Gastroesophageal sphincter (tissue), 4 donors: ENCODE measurements at places on chromosomes 1 and 21. TPM values are rescaled to one million over a fixed set of nuclear protein-coding genes. Genes with fewer than 3 reads are reported as not detected.

DNA sequence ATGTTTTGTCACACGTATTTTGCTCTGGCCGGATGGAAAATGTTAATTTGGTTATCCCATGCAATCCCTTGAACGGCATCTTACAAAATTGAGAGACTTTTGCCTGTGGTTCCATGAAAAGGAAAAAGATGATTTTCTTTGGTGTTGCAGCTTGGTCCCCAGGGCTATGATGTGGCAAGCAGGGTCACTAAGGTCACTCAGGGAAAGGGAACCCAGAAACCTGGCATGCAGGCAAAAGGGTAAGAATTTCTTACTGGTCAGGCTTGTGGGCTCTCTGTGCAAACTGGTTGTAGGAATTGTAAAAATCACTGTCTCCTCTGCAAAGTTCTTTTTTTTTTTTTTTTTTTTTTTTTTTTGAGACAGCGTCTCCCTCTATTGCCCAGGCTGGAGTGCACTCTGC lies 48.4 kb upstream of the NBPF3 start:
- no peak for ATAC-seq

- no peak for ATAC-seq
These were observed 78.9 kb upstream of the CAMK1G start for GRCh38 chr1:209504571-209504970.

DNA sequence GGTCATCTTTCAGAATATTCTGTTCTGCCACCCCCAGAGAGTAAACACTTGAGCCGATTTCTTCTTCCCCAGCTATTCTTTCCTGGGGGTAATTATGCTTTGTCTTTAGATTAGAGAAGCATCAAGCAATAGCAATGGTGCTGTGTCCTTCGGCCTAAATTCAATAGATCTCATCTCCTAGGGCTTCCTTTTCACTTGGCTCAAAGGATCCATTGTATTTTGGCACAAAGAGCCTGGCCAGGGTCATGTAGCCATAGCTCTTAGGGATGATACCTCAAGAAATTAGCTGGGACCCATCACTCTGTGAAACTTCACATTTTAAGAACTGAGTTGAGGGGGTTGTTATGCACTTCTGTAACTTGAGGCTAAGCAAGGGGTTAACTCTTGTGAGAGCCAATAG lies 27.0 kb downstream of the MRPS6 start:
- ATAC-seq, result no peak

DNA sequence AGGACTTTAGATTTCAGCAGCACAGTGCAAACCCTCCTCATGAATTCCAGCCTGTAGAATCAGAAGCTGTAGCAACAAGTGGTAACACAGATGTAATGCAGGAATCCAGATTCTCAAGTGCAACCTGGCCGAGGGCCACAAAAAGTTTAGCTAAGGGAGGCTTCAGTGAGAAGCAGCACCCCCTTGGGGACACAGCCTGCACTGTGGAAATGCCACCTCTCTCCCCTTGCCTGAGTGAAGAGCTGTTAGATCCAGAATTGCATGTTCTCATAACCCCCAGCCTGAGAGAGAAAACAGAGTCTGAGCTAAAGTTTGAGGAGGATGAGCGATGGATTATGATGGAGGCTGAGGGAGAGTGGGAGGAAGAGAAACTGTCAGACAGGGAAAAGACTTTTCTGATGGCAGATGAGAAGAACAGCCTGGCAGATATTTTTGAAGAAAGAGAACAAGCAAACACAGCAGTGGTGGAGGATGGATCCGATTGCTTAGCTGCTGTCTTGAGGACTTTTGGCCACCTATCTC lies 80.5 kb upstream of the BMP8A start:
- peak; percentile 17 for ATAC-seq

- no peak for ATAC-seq
These were observed 36.0 kb upstream of the GUCA2B start for GRCh38 chr1:42117214-42117613.

DNA sequence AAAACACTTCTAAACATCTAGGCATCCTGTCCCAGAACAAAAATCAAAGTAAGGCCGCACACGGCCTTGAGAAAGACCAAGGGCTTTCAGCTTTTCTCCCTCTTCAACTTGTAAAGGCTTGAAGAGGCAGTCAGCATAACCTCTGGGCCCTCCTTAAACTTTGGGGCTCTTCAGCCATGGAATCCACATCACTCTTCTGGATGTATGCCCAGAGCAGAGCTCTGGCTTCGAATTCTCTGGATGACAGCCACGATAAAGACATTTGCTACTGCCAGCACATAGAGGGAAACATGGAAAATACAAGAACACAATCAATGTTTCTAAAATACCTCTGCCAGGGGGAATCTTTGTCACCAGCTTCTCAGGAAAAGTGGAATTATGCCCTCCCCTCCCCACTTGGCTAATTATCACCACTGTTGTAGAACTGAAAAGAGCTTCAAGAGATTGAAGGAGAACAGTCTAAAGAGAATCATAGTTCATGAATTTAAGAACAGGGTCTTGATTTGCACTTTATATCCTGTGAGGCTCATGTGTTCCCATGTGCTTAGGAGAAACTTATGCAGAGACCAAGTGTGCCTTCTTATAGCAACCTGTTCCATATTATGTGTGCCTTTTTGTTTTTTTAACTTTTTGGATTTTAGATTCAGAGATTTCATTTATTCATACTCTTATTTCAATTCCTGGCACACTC lies 39.0 kb upstream of the DPT start:
- peak; percentile 59 for ATAC-seq

GRCh38 chr1:225733254-225733653 lies 44.4 kb upstream of the SRP9 start:
- ATAC-seq, result no peak

DNA sequence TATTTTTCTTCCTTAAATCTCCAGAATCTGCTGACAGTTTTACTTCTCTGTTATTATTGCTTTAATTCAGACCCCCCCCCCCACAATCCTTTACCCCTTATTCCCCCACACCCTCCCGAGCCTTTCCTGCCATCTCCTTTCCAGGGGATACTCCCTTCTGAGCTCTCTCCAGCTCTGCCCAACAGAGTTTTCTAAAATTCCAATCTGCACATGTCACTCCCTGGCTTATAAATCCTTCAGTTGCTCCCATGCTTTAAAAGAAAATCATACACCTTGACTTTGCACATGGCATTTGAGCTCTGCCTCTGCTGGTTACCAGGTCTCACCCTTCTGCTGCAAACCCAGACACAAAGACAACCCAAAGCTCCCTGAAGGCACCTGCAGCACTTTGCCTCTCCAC lies 11.7 kb upstream of the EPS8L3 start:
- ATAC-seq, result no peak

DNA sequence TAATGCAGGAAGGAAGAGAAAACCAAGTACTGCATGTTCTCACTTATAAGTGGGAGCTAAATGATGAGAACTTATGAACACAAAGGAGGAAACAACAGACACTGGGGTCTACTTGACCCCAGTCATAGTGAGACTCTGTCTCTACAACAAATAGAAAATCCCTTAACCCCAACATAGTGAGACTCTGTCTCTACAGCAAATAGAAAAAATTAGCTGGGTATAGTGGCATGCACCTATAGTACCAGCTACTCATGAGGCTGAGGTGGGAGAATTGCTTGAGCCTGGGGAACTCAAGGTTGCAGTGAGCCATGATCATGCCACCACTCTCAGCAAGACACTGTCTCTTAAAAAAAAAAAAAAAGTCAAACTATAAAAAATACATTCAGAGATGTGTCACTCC lies 42.7 kb downstream of the GIPC2 start:
- no peak for ATAC-seq

GRCh38 chr21:29786496-29787360 lies 153.1 kb downstream of the GRIK1 start:
- no peak for ATAC-seq

- no peak for ATAC-seq
These were observed 9.9 kb upstream of the GPR25 start for GRCh38 chr1:200862713-200863415.

DNA sequence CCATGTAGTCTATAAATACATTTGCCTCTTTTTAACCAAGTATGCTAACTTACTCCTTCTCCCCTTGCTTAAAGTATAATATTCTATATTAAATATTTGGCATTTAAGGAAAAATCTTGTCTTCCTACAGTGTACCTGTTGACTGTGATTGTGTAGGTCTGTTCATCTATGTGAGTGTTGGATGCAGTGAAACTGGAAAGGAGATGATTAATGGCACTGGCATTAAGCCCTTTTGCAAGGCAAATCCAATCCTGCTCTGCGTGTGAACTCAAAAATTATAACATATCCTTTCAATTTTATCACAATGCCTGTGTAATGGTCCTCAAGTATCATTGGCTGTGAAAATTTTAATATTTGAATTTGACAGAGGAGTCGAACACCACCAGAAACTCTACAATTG lies 565.0 kb downstream of the KCNT2 start:
- no peak for ATAC-seq

GRCh38 chr1:13487143-13487868 lies 26.5 kb downstream of the LRRC38 start:
- ATAC-seq, result no peak

DNA sequence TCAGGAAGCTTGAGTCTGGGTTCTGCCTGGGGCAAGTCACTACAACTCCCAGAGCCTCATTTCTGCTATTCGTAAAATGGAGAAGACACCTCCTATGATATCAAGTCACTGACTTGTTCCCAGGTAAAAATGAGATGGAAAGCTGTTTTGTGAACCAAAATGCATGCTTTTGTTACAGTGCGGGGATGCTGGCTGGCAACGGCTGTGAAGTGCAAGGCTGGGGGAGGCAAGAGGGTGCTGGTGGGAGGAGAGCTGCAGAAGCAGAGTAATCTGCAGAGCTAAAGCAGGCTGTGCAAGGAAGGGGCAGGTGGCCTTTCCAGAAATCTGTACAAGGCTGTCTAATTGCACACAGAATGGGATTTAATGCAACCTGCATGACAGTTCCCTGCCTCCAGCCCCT lies 150.9 kb downstream of the CNIH3 start:
- no peak for ATAC-seq

GRCh38 chr1:21874778-21875547 lies 62.1 kb downstream of the HSPG2 start:
- no peak for ATAC-seq

DNA sequence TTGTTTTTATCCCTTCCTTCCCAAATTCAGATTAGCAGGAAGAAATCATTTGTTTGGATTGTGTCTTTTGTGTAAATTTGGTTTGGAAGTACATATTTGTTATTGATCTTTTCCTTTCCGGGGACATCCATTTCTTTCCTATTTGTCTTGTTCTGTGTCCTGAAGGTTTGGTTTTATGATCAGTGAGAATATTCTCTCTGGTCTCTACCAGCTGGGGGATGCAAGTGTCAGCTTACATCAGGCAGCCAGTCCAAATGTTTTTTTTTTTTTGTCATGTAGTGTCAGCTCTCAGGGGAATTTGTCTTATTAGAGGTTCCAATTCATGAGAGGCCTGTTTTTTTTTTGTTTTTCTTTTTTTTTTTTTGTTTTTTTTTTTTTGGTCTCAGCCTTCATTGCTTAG lies 479.2 kb upstream of the LRRC7 start:
- ATAC-seq, result no peak

DNA sequence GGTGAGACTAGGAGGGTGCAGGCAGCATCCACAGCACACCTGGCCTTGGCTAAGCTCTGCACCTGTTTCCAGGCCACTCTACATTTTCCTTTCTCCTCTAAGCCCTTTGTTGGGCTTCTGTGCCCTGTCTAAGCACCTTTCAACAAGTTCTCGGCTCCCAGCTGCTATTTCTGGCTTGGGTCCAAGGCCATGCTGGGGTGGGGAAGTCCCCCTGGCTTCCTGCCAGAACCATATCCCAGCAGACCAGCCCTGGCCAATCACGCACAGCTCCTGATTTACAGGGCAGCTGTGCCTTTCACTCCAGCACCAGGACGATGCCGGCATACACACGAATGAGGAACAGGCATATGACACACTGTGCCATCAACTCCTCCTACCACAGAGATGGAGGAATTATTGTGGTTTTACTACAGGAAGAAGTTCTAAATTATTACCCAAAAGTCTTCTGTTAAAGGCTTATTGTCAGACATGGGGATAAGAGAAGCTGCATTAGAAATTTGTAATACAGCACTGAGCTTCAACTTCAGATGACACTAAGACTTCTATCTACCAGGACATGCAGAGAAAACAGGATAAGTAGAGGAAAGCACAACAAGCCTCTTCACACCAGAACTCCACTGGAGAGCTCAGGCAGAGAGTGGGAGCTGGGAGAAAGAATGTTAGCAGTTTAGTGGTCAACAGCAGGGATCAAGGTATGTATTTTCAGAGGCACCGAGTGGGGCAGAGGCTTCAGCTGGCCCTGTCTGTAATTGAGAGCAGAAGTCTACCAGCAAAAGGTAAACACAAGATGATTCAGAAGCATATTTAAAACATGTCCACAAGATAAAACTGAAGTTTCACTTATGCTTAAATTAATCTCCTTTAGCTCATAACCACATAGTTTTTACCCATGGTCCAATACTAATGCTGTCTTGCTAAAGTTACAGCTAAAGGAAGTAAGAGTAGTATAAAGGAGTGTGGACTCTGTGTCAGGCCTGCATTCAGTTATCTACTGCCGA lies 37.4 kb downstream of the TRIT1 start:
- peak; percentile 81 for ATAC-seq

- no peak for ATAC-seq
These were observed 32.1 kb downstream of the ZMYND12 start for GRCh38 chr1:42423681-42424080.

GRCh38 chr1:76759950-76760349 lies 107.3 kb upstream of the ST6GALNAC5 start:
- ATAC-seq, result no peak

GRCh38 chr1:109468903-109469302 lies 2.6 kb downstream of the SYPL2 start:
- ATAC-seq, result no peak

DNA sequence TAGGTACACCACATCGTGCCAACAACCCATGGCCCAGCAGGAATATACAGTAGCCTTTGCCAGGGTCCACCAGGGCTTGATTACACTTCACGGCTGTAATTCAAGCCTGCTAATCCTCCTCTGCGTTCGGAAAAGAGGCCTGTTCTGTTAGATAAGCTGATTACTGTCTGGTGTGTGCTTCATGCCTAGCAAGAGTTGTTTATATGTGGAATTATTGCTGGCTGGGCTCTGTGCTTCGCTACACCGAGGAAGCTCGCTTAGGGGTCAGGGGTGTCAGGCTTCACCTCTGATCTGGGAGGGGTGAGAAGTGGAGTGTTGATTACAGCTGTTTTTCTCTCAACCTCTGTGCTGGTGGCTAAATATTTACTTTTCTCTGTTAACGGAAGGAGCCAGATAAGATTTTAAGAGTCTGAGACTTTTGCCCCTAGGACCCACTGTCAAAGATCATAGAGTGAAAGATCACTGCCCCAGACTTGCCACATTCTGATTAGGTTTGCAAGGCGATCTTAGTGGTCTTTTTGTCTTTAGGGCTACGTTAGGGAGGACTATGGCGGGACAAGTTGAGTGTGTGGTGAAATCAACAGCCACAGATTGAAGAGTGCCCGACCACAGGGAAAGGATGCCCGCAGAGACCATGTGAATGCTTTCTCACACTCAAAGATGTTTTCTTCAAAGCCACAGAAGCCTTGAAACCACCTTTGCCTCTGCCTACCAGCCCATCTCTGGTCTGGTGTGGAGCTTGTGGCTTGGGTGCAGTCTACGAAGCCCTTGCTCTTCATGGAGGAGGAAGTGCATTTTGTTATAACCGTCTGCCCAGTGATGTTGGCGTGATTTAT lies 216.1 kb downstream of the PBX1 start:
- no peak for ATAC-seq

- ATAC-seq, result no peak
These were observed 214.7 kb downstream of the SDCCAG8 start for GRCh38 chr1:243470502-243470901.

ANGPTL7 gene
- total RNA-seq, result 4.7 TPM

MKNK1 gene
- total RNA-seq, result 42.1 TPM

RIIAD1 gene
- total RNA-seq, result not detected

MCOLN3 gene
- 3.2 TPM for total RNA-seq

SLC1A7 gene
- 1.6 TPM for total RNA-seq

ZDHHC18 gene
- total RNA-seq, result 11.7 TPM

KCNAB2 gene
- total RNA-seq, result 12.6 TPM
